Cerebellar nuclear complex (tissue), 1 donor: ENCODE measurements at places on chromosomes 7 and 10.

DNA sequence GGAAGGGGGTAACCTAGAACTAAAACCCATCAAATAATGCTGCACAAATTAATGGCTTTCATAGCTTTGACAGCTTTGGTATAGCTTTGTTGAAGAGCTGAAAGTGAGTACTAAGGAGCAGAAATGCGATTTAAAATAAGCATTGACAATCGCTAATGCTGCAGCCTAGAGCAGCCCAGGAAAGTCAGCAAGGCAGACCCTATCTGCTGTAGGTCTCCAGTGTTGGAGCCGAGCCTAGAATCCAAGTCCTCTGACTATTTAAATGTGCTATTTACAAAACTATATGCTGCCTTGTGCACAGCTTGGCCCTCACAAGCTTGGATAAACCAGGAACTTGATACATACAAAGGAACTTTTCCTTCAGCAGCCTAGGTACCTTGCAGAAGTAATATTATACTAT is 64.9 kb upstream of the ASAH2 start:
- DNase-seq, result no peak

DNA sequence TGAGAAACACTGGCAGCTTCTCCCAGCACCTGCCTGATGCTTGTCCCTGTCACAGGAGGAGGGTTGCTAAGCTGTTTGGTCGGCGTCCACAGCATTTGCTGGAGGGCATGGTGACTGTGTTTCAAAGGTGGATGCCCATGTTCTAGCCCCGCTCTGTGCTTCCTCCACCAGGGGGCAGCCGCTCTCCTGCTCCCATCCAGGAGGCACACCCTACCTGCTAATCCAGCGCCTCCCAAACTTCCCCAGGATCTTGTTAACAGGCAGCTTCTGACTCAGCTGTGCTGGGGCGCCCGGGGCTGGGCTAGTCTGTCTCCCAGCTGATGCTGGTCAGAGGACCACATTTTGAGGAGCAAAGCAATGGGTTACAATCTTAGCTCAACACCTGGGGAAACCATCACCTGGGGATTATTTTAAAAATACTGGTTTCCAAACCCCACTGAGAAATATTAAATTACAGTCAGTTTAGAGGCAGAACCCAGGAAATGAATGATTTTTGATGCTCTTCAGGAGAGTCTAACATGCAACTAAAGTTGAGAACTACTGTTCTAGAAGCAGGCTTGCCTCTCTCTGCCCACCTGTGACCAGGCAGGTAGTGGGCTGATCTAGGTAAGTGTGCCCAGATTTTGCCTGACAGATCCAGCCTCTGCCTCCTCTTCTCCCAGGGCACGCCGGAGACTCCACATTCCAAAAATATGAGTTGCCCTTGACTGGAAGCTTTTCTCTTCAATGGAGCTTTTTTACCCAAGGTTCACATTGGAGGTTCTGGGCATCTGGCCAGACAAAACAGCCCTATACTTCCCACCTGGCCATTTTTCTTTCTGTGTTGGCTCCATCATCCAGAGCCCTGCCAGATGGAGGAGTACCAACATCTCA is 92.7 kb upstream of the GPR26 start:
- DNase-seq, result no peak

GRCh38 chr7:106840342-106840741 is 24.7 kb upstream of the PIK3CG start:
- no peak for DNase-seq

GRCh38 chr10:48332166-48332870 is 25.8 kb downstream of the MAPK8 start:
- DNase-seq, result no peak

DNA sequence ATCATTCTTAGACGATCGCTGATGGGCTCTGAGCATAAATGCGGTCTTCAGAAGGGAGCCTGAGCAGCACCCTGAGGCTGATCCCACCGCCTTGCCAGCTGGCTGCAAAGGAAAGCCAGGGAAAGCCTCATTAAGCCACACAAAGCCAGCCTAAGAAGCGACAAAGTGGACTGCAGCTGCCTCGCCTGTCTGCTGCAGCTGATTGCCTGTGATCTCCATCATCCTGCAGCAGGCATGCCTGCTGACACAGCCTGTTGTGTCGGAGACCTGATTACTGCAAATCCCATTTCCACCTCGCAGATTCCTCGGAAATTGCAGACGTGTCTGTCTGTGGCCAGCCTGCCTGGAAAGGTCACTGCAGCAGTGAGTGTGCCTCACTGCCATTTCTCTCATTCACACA is 1087.0 kb upstream of the AUTS2 start:
- no peak for DNase-seq

GRCh38 chr7:143960813-143961610 is 6.4 kb downstream of the OR2F1 start:
- no peak for DNase-seq

DNA sequence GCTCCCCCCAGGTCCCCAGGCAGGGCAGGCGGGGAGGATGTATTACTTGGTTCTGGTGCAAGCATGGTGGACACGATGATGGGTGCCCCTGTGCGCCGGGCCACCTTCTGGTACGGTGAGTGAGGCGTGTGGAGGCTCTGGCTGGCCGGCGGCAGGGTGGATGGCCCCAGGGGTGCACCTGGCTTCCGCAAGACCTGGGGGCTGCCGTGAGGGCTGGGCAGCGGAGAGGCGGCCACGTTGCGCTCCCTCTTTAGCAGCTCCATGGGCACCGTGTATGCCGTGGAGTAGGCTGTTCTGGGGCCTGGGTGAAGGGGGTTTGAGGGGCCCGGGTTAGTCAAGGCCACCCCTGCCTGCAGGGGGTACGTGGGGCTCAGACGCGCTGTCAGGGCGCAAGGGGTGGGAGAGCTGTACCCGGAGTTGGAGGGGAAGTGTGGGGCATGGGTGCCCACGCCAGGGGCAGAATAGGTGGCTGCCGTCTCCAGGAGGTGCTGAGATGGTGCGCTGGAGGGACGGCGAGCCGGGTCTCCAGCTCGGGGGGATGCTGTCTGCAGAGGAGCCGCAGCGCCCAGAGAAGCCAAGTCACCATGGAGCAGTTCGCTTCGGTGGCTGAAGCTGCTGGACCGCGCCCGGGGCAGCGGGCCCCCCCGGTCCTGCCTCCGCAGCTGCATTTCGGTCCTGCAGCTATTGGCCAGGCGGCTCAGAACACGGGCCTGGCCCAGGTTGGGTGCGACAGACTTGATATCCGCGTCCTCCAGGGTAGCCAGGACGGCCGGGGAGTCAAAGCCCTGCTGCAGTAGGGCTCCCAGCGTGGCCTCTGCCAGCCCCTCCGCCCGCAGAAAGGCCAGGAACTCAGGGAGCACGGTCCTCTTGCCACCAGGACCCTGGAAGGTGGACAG is 84.4 kb downstream of the ZRANB1 start:
- no peak for DNase-seq

- no peak for DNase-seq
Measured at GRCh38 chr10:113959383-113959760, 84.3 kb upstream of the ADRB1 start.

DNA sequence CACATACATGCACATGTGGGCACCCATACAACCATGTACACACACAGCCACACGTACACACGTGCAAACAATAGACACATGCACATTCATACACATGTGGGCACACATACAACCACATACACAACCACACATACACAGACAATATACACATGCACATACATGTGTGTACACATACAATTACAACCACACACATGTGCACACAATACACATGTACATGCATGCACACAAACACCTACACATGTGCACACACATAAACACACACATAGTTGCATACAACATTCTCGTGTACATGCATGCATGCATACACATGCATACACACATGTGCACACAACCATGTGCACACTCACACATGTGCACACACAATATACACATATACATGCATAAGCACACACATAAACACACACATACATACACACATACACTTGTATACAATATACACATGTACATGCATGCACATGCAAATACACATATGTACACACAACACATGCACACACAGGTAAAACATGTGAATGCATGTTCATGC is 118.6 kb upstream of the FRMD4A start:
- no peak for DNase-seq

GRCh38 chr10:57333880-57334279 is 933.8 kb downstream of the IPMK start:
- no peak for DNase-seq

DNA sequence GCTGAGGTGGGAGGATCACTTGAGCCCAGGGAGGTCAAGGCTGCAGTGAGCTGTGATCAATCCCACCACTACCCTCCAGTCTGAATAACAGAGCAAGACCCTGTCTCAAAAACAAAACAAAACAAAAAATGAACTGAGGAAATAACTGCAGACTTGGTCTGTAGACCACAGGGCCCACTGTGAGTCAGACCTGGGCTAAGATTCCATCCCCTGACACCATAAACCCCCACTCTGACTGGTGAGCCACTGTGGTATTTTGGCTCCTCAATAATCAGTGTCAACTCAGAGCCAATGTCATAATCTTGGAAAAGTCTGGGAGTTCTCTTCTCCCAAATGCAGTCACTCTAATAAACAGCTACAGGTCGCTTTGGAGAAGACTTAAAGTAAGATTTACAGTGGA is 24.0 kb upstream of the ERCC6 start:
- no peak for DNase-seq

GRCh38 chr10:20686015-20686635 is 211.0 kb downstream of the NEBL start:
- no peak for DNase-seq

GRCh38 chr7:47358944-47359588 is 222.8 kb downstream of the TNS3 start:
- no peak for DNase-seq

DNA sequence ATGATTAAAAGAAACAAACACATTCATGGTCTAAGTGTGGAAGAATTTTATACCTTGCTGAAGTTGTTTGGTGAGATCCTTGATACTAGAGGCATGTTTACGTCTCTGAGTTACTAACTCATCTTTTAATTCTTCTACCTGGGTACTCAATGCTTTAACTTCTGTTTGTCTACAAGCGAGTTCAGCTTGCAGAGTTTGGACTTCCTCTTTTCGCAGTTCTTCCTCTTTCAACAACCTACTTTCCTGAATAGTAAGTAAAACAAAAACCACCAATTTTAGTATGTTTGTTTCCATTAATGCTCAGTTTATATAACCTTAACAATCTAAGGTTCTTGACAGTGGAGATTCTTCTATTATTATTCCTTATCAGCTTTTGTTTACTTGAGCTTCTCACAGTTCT is 42.9 kb downstream of the CCDC186 start:
- no peak for DNase-seq

DNA sequence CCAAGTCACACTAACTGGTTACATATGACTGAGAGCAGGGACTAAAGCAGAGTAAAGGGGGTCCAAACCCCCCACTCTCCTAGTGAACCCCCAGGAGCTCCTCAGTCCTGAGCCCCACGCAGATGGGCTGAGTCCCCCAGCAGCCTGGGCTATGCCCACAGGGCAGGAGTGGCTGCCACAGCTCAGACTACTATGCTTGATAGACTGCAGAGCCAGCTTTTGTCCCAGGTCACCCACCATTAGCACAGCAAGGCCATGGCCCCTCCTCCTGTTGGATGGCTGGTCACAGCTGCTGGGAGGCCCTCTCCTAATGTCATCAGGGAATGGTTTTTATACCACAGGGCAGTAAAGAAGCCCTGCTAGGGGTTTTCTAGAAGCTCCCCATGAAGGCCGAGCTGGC is 46.3 kb upstream of the FGFR2 start:
- DNase-seq, result no peak

GRCh38 chr10:13823096-13823708 is 236.4 kb downstream of the PRPF18 start:
- DNase-seq, result no peak

- no peak for DNase-seq
Measured at GRCh38 chr7:24555184-24555583, 18.1 kb upstream of the PALS2 start.

- no peak for DNase-seq
Measured at GRCh38 chr7:35983626-35984025, 169.4 kb upstream of the EEPD1 start.

DNA sequence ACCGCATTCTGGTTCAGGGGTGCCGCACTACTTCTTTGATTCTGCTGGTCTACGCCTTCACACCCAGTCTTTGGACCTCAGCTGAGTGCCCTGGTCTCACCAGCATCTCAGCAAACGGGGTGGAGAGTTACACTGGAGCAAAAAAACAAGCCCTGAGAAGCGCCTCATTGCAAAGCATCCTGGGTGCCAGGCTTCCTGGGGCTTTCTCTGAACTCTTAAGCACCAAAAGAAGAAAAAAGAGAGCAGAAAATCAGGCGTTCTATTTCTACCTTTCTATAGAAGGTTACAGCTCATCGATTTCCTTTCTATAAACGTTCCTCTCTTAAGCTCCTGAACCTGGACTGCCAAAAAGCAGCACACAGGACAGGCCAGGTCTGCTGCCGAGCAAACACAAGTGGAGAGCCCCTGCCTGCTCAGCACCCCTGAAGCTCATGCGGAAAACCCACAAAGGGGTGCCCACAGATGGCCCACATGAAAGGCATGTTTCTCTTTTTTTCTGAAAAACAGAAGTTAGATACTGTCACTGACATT is 217.9 kb downstream of the SFMBT2 start:
- DNase-seq, result no peak

DNA sequence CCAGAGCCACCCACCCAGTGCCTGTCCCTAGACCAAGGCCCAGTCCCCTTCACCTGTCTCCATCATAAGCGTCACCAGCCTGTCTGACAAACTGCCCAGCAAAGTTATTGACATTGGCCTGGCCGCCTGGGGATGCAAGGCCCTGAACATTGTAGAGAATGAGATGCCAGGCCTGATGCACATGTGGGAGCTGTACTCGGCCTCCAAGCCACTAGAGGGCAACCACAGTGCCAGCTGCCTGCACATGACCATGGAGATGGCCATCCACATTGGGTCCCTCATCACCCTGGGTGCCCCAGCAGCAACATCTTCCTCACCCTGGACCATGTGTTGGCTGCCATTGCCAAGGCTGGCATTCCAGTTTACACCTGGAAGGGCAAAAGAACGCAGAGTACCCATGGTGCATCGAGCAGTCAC is 63.7 kb upstream of the ANTXRL start:
- DNase-seq, result no peak

GRCh38 chr7:90512821-90513254 is 43.4 kb downstream of the PTTG1IP2 start:
- no peak for DNase-seq

GRCh38 chr10:119541459-119542356 is 811 bp downstream of the RGS10 start:
- no peak for DNase-seq

DNA sequence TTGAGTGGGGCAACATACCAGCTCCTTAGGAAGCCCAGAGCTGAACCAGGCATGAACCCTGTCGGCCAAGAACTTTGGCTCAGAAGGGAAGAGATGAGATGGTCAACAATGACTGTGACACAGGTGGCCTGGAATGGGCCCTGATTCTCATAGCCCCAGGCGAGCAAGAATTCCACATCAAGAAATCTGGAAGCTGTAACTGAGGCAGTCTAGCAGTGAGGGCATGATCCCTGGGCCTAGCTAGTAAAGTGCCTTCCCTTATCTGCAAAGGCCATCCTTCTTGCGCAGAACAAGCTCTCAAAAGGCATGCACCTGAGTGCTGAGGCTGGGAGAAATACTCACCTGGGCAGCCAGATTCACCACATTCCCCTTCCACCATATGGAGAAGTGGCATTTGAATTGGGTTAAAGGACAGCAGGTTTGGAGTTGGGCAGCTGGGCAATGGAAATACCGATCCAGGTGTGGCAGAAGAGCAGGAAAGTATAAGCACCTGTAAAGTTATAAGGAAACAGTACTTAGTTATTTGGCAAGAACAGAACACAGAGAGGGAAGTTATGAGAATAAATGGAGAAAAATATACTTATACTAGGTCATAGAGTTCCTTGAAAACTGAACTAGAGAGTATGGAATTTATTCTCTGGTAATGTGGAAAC is 78.6 kb upstream of the CAPZA2 start:
- DNase-seq, result no peak
